NCI-H524 (cell line): ENCODE measurements at places on chromosomes 13 and 19.
A peak's percentile ranks its signal among the peaks of the same experiment; 100 is the strongest.

GRCh38 chr13:99083981-99084380 is 106.1 kb upstream of the DOCK9 start:
- DNase-seq: no peak

DNA sequence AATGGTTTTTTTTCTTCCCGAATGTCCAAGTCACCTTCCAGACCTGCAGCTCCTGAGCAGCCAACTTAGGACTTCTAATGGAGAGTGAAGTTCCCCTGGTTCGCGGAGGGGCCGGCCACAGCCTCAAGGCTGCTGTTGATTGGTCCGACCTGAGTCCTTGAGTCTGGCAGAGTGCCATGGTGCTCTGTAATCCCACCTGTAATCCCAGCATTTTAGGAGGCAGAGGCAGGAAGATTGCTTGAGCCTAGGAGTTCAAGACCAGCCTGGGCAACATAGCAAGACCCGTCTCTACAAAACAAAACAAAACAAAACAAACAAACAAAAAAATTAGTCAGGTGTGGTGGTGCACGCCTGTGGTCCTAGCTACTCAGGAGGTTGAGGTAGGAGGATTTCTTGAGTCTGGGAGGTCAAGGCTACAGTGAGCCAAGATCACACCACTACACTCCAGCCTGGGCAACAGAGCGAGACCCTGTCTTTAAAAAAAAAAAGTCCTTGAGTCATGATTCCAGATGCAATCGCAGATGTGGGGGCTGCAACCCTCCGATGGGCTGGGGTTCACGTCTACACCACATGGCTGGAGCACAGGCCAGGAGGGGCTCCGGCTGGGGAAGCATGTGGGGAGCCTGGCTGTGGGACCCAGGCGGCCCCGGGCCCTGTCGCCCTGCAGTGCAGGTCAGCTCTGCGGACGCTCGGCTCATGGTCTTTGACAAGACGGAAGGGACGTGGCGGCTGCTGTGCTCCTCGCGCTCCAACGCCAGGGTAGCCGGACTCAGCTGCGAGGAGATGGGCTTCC is 17.7 kb downstream of the HPN start:
- no peak for DNase-seq

- no peak for DNase-seq
Measured at GRCh38 chr13:67258482-67258881, 28.3 kb upstream of the PCDH9 start.

DNA sequence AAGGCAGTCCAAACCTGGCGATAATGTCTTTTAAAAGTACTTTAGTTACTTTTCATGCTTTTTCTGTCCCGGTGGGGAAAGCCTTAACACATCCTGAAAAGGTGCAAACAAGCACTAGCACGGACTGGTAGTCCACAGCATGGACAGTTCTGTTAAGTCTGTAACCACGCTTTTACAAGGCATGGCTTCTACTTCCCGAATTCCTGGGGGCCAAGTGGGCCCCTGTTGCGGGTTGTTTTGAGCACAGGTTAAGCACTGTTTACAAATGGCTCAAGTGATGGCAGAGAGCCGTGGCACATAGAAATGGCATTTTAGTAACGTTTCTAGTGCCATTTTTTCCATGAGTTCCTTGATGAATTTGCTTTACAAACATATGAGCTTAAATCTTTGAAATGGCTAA is 37.6 kb downstream of the ZNF493 start:
- no peak for DNase-seq

DNA sequence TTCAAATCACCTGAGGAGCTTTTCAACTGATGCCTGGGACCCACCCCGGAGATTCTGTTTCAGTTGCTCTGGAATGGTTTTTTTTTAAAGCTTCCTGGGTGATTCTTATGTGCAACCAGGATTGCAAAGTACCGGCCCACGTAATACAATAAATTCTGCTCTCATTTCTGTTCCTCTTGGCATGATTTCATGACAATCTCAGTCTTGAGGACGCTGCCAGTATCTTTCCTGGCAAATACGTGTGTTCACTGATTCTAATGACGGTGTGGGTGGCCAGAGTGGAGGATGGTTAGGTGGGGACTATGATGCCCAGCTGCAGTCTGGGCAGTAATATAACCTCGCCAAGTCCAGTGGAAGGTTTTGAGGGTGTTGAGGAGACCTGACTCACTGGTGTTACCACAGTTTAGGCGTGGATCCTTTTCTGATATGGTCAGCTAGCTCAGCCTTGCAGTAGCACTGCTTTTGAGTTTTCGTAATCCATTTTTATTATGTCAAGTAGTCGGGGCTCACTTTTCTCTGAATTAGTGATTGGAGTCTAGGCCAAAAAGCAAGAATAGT is 49.4 kb downstream of the FAM124A start:
- no peak for DNase-seq

DNA sequence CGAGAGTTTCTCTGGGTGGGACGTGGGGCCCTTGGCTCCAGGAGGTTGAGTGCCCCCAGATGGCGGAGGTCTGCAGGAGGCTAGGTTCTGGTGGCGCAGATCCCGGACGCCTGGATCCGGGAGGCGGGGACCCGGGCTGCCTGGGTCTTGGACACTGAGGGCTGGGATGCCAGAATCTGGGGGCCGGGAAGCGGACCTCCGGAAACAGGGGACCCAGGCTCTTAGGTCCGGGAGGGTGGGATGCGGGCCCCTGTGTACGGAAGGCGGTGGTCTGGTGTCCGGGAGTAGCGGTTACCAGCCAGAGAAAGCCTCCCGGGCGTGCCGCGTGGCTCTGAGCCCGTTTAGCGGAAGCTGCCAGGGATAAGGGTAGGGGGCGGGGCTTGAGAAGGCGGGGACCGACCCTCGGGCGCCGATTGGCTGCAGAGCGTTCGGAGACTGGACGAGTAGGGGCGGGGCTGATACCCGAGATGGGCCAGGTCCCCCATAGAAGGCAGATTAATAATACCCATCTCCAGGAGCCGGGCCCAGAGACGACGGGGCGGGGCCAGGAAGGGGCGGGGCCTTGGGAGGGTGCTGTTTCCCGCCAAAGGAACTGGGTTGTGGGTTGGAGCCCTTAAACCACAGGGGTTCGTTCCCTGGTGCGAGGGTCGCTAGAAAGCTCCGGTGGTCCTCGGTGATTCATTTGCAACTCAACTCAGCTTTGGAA is at the start of gene SLC1A5:
Gene SLC1A5 (minus strand): TSS at position 333 of the 706 bp plus-strand sequence. CDS start 629 bp downstream, outside the sequence.
- peak; percentile 95 for DNase-seq

- no peak for DNase-seq
Measured at GRCh38 chr13:72970956-72971355, 87.8 kb upstream of the KLF5 start.

DNA sequence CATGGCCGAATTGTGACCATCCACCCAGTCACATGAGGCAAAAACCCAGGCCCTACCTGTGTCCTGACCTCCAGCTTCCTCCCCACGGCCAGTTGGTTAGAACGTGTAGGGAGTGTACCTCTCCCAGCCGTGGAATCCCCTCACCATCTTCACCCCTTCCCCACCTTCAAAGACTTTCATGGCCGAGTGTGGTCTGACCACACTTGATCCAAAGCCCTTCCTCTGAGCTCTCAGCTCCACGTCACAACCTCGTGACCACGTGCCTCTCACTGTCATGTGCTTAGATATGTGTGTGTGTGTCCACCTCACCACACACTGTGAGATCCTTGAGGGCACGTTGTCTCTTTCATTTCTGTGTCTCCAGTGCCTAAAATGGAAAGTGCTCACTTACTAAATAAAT is 48.6 kb upstream of the UBE2L5 start:
- DNase-seq: no peak

- DNase-seq: no peak
Measured at GRCh38 chr13:49830721-49831120, 38.2 kb upstream of the KPNA3 start.
